Stimulated activated CD4-positive, alpha-beta T cell treated with anti-CD3 and anti-CD28 coated beads, TNF-alpha, amount 100 ng/mL, for 48 hours (primary cell): ENCODE measurements at places on chromosomes 11 and 22.

DNA sequence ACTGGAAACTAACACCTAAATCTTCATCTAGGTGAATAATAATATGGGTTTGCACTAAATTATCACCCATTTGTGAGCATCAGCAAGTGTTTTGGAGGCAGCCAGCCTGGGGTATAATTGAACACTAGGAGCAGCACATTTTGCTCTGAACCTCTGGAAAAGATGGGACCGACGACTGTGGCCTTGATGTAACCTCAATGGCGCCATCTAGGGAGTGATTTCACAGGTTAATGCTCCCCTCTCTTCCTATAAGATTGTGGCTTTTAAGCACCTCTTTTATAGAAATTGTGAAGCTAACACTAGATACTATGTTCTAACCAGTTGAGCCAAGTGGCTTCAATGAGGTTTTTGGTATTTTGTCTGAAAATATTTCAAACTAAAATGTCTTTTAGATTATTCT lies 203.7 kb downstream of the NELL1 start:
- DNase-seq = no peak

DNA sequence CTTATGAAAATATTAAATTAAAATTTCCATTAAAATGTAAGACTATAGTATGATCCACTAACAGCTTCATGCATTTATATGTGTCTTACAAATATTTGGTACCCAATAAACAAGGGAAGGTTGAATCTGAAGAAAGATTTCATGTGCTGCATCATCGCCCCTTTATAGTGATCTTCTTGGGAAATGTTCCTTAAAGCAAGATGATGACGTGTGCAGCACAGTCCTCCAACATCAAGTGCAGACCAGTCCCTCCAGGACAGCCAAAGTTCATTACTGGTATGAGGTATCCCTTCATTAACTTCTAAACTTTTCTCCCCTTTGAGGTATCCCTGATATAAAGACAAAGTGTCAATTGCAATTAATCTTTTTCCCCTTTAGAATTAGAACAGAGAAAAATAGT lies 567.0 kb downstream of the METTL15 start:
- DNase-seq = no peak

DNA sequence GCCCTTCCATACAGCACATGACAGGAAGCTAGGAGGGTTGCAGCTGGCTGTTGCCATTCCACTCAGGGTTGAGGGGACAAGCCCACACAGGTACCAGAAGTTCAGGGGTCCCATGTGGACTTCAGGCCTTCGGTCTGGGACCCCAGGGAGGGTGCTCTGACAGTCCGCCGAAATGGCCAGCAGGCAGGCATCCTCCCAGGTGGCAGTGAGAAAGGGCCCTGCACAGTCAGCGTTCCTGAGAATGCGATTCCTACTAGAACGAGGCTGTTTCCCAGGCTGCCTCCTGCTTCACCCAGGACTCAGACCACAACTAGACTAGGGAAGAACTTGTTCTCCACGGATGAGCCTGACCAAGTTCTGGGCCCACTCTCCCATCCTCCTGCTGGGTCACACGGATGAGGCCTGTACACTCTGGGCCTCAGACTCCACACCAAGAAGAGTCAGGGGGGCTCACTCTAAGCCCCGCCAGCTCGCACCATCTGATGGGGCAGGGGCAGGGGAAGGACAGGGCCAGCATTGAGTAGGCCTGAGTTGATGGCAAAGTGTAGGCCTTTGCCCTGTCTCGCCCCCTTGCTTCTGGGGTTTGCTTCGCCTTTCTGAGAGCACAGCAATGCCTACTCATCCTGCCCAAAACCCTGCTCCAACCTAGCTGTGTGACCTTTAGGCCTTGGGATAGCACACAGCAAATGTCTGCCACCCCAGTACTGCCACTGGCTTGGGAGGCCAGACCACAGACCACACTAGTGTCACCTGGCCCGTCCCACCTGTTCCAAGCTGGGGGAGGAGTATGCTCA lies 14.0 kb downstream of the KCNQ1OT1 start:
- no peak for DNase-seq

DNA sequence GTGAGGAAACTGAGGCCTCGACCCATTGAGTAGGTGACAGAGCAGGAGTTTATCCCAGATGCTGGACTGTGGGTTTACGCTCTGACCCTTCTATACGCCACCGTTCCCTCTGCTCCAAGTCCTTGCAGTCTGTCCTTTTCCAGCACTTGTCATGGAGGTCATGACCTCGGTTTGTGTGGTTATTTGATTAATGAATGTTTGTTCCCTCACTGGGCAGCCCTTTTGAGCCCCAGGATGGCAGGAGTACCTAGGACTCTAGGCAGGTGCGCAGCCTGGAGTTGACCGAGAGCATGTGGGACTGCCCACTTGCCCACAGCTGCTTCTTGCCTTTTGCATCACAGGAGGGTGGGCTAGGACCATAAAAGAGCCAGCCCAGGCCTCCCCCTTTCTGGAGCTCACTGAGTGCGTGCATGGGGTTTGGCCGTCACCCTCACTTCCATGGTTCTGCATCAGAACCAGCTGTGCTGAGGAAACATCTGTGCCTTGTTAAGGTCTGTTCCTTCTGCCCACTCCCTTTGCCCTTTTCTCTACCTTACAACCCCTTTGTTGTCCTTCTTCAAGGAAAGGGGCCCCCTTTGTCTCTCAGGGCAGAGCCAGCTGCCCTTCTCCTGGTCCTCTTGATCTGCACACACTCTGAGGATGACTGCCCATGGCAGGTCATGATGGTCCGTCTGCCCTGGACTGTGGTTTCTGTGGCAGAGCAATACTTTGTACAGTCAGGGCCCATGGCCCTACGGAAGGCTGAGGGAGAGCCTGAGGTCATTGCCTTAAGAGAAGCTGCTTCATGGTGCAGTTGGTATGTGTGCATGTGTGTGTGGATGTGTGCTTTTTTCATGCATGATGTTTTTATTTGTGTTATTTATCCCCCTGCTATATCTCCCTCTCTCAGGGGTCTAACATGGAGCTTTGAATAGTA lies 38.2 kb downstream of the BMAL1 start:
- DNase-seq = no peak

DNA sequence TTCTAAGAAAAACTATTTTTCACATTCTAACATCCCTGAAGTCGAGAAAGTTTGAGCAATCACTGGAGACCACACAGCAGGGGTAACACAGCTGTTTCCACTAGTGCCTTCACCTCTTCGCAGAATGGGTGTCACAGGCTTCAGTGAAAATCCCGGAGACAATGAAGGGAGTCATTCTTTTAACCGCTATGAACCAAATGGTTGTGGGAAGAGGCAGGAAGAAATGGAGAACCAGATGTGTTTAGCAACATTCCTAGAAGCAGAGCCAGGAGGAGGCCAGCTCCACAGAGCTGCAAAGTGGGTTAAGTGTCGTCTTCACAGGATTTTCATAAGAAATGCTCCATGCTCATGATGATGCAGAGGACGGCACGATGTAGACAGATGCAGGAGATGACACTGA lies 221.1 kb downstream of the LARGE1 start:
- DNase-seq = no peak

GRCh38 chr22:49693848-49694247 lies 133.8 kb downstream of the BRD1 start:
- no peak for DNase-seq

GRCh38 chr11:69686856-69687255 lies 11.7 kb upstream of the LTO1 start:
- DNase-seq = no peak

GRCh38 chr11:125525303-125525702 lies 29.2 kb upstream of the FEZ1 start:
- DNase-seq = no peak

DNA sequence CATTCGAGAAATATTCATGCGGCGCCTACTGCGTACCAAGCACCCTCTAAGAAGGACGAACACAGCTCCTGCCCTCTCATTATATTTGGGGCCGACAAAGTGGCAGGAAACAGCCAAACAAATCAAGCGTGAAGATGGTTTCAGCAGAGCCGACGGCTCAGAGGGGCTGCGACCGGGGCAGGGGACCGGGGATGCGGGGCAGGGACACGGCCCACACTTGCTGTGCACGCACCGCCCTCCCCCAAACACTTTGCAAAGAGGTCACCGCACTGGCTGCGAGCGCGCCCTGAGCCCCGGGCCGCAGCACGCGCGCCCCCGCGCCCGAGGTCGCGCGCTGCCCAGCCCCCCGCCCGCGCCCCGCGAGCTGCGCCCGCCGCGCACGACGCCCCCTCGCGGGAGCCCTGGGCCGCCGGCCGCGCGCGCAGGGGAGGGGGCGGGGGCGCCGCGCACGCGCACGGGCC lies 255 bp upstream of the SYNGR1 start:
- DNase-seq = no peak

DNA sequence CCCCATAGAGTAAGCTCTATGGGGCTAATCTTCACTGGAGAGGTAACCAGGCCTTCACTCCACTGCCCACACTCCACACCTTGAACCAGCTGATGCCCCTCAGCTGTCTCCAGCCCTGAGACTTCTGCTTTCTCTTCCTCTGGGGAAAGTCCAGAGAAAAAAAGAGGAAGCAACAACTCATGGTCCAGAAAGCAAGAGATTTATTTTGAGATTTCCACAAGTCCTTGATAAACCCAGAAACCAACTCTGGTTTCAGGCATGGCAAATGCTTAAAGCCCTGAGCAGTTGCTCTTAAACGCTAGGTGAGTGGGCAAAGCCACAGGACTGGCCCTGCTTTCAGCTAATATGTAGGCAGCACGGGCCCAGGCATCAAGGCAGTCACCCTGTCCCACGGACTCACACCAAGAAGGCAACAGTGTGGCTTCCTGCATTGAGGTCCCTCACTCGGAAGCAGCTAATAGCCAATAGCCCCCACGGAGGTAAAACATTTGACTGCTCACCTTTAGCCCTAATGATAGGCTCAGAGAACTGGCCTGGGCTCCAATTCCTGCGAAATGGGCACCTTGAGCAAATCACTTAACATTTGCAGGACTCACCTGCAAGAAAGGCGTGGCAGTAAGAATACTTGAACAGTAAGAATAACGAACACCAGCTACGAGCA lies 4.3 kb downstream of the CYB561A3 start:
- DNase-seq = no peak

DNA sequence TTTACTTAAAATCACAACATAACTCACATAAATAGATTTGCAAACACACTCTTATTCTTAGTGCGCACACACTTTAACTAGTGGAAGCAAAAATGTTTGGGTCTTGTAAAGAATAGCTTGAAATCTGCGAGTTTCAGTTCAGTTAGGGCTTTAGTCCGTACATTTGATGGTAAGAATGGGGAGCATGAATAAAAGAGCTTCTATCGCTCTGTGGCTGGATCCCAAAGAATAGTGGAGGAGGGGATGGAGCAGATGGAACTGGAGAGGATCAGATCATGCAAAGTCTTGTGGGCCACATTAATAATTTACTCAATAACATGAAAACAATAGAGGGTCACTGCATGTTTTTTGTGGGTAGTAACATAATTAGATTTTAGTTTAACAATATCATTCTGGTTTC lies 44.3 kb downstream of the DNHD1 start:
- no peak for DNase-seq

DNA sequence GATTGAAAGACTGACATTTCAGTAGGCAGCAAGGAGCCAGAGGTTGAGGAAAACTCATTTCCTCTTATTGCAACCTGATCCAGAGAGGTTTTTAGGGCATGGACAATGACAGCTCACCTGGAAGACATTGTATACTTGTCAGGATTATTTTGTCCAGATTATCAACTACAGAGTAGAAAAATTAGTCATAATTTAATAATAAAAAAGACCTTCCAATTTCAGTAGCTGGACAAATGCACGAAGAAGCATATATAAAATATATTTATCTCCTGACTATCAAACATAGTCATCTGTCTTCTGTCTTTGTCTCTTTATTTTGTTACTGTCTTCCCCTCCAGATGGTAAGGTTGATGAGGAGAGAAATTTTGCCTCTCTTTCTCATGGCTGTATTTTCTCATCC lies 330.6 kb upstream of the RAG2 start:
- DNase-seq = no peak

DNA sequence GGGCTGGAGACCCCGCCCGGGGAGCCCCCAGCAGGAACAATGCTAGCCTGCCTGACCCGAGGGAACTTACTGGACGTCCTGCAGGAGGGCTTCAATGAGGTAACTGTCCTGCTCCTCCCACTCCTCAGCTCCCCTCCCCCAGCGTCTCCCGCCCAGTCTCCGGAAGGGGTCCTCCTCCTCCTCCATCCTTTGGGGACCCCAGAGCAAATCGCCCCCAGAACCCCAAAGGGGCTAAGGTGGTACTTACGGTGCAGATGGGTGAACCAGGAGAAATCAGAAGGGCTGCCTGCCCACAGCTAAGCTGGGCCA lies 272 bp downstream of the DIXDC1 start:
- no peak for DNase-seq

DNA sequence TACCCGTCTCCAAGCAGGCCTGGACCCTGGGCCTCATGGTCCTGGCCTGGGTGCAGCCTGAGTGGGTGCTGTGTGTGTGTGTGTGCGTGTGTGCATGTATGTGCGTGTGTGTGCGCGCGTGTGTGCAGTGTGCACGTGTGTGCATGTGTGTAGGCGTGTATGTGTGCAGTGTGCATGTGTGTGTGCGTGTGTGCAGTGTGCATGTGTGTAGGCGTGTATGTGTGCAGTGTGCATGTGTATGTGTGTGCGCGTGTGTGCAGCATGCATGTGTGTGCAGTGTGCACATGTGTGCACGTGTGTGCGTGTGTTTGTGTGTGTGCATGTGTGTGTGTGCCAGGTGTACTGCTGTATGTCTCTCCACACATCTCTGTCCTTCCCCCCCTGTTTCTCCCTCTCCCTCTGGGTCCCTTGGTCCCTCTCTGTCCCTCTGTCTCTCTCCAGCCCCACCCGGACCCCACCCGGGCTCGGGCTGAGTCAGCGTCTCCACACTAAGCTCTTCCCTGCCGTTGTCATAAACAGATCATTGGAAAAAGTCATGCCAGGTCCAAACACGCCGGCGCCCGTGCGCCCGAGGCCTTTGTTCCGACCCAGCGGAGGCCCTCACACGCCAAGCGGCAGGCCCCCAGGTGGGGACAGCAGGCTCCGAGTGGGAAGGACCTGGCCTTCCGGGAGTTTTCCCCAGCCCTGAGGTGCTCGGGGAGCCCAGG lies 34.0 kb downstream of the WNT7B start:
- DNase-seq = no peak

GRCh38 chr11:62688491-62688890 lies 839 bp downstream of the LRRN4CL start:
- DNase-seq = no peak
